ENCODE measurements at places on chromosomes 4 and X.
A peak's percentile ranks its signal among the peaks of the same experiment; 100 is the strongest.

- peak; percentile 29 for DNase-seq
Measured at GRCh38 chrX:11724122-11725017, 33.7 kb upstream of the MSL3 start.

GRCh38 chrX:70525733-70526132 lies 81.1 kb downstream of the DLG3 start:
- DNase-seq = no peak

GRCh38 chrX:101442085-101442484 lies 34.1 kb downstream of the HNRNPH2 start:
- DNase-seq = no peak

DNA sequence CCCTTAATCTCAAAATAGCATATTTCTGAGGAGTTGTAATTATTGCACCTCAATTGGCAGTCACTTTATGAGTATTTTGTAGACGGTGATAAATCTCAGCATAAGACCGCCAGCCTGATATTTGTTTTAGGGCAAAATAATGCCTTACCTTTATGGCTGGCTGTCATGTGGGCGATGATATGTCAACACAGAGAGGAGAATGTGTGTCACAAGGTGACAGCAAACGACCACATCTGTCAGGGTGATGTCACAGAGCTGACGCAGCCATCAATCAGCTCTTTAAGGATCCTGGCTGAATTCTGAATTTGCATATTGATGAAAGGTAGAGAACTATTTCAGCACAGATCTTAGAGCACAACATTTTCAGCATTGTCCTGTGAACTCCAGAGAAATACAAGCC lies 209.7 kb downstream of the CEP135 start:
- no peak for DNase-seq

GRCh38 chr4:153204728-153205648 lies 745 bp downstream of the TRIM2 start:
- no peak for DNase-seq

GRCh38 chrX:152930516-152930915 lies 32.6 kb downstream of the ZNF185 start:
- no peak for DNase-seq

DNA sequence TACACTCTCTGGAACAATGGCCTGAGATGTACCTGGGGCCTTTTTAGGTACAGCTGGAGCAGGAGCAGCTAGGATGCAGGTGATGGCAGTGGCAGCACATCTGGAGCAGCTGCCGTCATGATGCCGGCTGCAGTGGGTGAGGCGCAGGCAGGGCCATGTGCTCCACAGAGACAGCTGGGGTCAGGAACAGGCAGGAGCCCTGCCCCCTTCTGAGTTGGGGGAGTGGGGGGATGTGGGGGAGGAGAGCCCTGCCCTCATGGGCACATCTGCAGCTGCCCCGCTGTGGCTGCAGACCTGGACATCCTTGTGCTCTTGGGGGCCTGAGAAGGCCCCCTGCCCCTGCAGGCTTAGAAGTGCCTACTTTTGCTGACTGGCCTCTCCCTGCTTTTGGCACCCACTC lies 352.8 kb upstream of the PABPC5 start:
- no peak for DNase-seq

DNA sequence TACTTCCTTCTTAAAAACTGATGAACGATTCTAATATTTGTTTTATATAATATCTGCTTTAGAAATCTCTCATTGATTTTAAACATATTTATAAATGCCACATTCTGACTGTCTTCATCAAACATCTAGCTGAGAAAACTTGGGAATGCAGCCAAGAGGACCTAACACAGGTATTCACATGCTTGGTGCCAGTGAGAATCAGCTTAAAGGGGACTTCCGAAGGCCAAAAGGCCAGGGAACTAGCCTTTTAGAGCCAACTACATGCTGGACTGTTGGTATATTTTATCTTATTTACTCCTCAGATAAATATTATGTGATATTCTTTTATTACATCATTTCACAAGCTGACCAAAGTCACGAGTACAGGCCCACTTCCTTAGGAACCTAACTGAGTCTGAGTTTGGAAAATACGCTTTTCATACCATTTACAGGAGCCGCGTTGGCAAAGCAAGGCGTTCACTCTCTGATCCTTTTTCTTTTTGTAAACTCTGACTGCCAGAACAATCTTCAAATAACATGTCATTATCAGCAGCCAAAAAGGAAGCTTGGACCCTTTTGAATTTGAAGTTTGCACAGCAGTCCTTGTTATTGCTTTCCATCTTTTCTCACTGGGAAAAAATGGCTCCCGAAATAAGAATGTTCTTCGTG lies 41.1 kb upstream of the PDLIM3 start:
- DNase-seq = no peak

DNA sequence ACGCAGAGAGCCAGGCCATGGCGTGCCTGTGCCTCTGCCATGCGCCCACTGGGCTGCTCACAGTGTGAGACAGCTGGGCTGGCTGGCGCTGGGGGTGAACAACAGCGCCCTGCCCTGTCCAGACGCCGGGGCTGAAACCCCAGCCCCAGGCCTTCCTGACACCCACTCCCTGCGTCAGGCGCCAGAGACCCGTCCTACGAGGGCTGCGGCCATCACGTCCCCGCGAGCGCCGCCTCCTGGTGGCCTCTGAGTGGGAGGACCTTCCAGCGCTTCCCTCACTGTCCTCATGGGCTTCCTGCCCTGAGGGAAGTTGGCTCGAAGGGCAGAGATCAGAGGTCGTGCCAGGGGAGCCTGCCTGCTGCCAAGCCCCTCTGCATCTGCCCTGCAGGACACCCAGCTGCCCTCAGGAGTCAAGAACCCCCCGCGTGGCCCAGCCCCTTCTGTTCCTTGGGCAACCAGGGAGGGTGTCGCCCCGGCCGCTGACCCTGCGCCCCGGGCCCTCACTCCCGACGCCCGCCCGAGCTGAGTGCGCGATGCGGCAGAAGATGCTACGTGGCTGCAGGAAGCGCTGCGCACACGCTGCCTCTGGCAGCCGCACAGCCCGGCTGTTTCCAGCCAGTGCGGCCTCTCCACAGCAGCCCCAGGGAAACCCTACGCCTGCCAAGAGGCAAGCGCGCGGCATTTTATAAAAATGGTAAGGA lies 16.2 kb downstream of the NELFA start:
- no peak for DNase-seq

DNA sequence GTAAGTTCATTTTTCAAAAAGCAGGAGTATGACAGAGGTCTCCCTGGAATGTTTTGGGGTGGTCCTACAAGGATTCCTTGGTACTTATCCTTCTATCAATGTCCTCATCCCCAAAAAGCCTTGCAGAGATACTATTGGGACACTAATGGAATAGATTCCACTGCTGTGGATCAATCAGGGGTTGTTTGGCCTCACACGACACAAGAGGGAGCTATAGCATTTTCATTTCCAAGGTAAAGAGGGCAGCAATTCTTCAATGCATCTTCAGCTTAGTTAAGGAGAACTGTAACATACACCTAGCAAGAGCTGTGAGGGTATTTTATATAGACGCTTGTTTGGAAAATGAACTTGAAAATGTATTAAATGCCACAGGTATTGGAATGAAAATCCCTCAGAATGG lies 50.9 kb downstream of the USP26 start:
- DNase-seq = no peak

DNA sequence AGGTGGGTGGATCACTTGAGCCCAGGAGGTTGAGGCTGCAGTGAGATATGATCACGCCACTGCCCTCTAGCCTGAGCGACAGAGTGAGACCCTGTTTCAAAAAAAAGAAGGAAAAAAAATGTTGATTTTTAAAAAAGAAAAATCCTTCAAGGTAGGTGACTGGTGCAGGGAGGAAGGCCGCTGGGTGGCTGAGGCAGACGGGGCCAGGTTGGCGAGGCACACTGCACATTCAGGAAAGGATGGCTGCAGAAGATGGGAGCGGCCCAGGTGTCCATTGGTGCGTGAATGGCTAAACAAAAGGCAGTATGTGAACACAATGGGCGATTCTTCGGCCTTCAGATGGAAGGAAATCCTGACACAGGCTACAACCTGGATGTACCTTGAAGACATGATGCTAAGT lies 30.4 kb downstream of the DCTD start:
- no peak for DNase-seq

DNA sequence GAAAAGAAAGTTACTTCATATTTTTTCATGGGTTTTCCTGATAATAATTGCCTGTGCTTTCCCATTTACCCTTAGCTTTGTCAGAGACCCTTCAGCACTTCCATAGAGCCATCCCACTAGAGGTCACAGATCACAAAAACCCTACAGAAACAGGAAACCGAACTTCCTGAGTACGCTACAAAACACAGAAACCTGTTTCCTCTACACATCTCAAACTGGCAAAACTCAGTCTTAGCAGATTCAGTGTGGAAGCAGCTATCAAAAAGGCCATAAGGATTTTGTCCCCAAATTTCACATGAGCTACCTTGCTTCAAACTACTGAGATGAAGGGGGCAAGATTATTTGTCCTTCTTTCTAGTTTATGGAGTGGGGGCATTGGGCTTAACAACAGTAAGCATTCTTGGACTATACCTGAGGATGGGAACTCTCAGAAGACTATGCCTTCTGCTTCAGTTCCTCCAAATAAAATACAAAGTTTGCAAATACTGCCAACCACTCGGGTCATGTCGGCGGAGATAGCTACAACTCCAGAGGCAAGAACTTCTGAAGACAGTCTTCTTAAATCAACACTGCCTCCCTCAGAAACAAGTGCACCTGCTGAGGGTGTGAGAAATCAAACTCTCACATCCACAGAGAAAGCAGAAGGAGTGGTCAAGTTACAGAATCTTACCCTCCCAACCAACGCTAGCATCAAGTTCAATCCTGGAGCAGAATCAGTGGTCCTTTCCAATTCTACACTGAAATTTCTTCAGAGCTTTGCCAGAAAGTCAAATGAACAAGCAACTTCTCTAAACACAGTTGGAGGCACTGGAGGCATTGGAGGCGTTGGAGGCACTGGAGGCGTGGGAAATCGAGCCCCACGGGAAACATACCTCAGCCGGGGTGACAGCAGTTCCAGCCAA lies at the start of gene MMRN1:
TSS of gene MMRN1 (plus strand) at position 206 of the 902 bp plus-strand sequence. CDS start at position 324, 118 bp downstream.
- DNase-seq = peak; percentile 95
